KG1 (cell line): ENCODE measurements at places on chromosomes 2 and 18.

GRCh38 chr2:127511917-127512316, 14.4 kb downstream of the IWS1 start:
- DNase-seq = no peak

GRCh38 chr18:7609617-7610016, 42.5 kb downstream of the PTPRM start:
- DNase-seq = no peak

DNA sequence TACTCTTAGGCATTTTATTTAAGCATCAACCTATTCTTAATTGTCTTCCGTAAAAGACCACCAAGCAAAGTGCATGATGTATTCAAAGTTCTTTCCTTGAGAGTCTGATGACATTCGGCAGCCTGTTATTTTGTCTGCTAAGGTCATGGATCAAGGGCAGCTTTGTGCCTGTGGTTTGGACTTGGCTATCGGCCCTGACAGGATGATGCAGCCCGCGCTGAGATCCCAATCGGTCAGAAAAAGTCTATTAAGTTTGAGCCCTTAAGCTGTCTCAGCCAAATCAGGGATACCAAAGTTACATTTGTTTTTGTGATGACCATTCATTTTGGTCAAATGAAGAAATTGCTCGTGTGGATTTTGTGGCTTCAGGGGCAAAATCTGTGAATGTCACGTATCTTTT, 718.9 kb upstream of the FANCL start:
- no peak for DNase-seq

- DNase-seq = peak; percentile 52
These were observed 66.6 kb downstream of the SPTBN1 start for GRCh38 chr2:54522624-54523281.

DNA sequence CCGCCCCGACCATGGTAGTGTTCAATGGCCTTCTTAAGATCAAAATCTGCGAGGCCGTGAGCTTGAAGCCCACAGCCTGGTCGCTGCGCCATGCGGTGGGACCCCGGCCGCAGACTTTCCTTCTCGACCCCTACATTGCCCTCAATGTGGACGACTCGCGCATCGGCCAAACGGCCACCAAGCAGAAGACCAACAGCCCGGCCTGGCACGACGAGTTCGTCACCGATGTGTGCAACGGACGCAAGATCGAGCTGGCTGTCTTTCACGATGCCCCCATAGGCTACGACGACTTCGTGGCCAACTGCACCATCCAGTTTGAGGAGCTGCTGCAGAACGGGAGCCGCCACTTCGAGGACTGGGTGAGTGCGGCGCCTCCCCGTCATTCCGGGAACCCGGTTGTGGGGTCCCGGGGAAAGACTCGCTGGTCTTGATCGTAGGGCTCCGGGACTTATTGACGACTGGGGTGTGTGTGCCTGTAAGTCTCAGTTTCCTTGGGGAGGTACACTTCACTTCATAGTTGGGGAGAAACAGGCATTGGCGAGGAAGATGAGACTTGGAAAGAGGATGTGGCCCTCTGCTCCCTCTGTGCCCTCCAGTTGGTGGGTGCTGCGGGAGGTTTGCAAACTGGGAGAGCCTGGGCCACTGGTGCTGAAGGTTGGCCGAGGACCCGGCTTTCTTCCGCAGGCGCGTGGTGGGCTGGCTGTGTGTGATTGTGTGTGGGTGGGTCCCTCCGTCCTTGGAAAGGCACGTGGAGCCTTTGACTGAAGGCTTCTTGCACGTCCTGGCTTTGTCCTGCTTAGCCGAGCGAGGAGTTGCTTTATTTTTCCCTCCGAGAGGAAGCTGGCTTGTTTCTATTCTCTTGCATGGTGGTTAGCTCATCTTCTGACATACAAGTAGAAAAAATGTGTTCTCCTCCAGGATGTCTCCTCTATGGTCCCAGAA, 886 bp downstream of the PRKCE start:
- no peak for DNase-seq

GRCh38 chr2:9627310-9627709, 3.5 kb downstream of the YWHAQ start:
- no peak for DNase-seq

DNA sequence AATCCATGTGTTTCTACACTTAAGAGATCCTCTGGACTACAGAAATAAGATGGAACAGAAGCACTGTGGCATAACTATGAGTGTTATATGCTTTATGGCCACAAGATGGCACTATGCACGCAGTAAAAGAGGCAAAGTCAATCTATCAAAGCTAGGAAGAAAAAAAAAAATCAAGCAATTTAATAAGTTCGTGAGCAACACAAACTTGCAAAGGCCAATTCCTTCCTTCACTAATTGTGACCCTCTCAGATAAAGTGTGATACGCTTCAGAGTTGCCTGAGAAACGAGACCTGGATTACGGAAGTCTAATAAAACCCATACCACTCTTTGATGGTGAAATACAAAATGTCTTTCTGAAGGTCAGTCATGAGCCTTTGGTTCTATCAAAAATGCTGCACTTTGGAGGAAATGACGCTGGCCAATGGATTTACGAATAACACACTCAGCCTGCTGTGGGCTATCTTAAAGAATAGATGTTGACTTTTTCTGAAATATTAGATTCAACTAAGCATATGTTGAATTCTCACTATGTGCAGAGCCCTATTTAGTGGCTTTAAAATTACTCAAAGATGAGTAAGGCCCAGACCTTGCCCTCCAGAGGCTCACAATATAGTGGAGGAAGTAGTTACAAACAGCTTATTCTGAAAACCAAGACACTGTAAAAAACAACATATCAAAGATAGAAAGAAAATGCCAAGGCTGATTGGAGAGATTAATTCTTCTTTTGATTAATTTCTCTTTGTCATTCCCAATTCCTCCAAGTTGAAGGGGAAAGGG, 35.5 kb upstream of the TTR start:
- peak; percentile 58 for DNase-seq

DNA sequence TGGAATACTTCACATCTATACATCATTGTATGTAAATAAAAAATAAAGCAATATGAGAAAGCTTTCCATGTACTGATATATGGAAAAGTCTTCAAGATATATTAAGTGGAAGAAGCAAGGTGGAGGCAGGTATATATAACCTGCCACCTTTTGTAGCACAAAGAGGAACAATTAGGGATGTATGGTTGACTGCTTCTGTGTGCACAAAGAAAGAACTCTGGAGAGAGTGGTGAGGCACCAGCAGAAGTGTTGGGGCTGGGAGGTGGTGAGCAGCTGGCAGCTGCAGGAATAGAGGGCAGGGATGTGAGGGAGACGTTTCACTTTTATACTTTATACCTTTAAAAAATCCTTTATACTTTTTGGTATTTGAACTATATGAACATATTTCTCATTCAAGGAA, 26.1 kb downstream of the KIF5C start:
- DNase-seq = no peak

DNA sequence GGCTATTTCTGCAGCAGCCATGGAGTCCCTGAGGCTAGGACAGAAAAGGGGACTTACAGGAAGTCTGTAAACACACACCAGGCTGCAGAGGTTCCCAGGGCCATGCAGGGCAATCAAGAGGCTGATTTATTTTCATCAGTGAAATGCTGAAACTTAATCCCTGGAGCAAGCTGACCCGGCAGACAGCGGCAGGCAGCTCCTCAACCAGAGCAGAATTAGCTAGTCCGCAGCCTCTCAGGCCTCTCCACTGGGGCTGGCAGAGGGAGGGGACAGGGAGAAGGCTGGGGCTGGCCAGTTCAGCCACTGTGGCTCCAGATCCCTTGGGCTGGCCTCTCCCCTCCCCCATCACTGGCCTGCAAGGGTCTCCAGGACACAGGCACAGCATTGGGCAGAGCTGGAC, 136.3 kb downstream of the TNS1 start:
- DNase-seq = no peak

DNA sequence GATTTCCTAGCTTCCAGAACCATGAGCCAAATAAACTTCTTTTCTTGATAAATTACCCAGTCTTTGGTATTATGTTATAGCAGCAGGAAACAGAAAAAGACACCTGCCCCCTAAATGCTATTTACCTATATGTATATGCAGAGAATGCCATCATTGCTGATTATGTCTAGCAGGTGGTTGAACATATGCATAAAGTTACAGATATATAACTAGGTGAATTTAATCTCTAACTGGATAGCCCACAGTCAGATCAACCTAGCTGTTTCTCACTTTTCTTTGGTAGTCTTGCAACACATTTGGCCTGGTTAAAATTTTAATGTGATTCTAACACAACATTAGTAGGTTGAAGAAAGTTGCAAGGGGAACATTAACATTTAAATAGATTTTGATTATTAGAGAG, 7.1 kb upstream of the CERS6 start:
- no peak for DNase-seq

- no peak for DNase-seq
These were observed 94.1 kb downstream of the PRPF40A start for GRCh38 chr2:152623076-152623740.

DNA sequence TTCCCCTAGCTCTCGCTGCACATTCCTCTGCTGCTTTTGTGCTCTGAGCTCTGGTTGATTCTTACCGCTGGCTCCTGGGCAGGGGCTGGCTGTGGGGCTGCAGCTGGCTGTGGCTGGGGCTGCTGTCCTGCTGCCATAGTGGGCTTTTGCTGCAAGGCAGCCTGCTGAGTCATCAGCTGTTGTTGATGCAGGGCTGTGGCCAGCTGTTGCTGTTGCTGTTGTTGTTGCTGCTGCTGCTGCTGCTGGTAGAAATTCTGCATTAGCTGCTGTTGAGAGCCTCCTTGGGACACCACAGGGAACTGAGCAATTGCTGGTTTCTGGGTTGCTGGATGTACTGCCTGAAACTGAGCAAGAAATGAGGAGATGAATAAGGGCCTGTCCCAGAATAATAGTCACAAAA, 77.2 kb upstream of the NFU1 start:
- no peak for DNase-seq

DNA sequence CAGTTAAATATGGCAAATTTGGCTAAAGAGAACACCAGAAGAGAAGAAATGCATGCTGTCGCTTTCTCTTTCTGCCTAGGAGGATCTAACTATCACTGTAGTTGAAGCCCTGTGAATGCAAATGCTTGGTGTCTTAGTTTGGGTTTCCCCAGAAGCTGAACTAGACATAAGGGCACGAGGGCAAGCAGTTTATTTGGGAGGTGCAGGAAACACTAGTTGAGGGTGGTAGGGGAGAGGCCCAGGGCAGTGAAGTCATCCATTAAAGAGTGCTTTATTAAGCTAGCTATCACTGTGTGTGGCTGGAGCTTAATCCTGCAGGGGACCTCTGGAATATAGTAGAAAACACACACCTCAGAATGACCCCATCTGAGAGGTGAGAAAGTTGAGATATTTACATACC, 639.8 kb upstream of the ZEB2 start:
- no peak for DNase-seq

DNA sequence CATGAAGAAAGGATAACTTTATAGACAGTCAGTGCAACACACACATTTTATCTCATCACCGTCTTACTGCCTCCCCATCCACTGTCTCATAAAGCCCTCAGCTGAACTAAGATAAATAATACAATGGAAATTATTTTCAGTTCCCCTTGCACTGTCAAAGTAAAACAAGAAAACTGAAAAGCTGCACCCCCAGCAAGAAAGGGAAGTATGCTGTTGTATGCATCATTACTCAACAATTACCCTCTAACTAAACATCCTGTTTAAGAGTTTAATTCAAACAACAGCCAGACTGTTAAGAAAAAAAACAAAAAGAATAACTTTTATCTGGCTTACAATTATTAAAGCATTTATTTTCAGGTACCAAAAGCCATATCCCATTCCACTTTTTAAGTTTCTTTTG, 25.0 kb downstream of the MPPE1 start:
- DNase-seq = no peak

GRCh38 chr2:163255086-163255485, 416.5 kb upstream of the KCNH7 start:
- no peak for DNase-seq

DNA sequence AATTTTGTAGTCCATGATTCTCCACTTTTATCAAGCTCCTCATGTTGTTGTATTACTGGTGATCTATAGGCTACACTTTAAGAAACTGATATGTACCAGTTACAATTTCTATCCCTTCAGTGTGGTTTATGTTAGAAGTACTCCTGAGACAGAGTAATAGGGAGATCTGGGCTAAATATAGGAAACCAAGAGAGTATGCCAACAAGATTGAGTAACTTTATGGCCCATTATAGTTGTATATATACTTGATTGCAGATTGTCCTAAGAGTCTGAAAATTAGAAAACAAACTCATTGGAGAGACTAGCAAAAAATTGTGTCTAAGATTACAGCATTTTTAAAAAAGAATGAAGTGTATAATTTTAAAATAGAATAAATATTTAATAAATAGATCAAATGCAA, 605.6 kb downstream of the XIRP2 start:
- DNase-seq = no peak

DNA sequence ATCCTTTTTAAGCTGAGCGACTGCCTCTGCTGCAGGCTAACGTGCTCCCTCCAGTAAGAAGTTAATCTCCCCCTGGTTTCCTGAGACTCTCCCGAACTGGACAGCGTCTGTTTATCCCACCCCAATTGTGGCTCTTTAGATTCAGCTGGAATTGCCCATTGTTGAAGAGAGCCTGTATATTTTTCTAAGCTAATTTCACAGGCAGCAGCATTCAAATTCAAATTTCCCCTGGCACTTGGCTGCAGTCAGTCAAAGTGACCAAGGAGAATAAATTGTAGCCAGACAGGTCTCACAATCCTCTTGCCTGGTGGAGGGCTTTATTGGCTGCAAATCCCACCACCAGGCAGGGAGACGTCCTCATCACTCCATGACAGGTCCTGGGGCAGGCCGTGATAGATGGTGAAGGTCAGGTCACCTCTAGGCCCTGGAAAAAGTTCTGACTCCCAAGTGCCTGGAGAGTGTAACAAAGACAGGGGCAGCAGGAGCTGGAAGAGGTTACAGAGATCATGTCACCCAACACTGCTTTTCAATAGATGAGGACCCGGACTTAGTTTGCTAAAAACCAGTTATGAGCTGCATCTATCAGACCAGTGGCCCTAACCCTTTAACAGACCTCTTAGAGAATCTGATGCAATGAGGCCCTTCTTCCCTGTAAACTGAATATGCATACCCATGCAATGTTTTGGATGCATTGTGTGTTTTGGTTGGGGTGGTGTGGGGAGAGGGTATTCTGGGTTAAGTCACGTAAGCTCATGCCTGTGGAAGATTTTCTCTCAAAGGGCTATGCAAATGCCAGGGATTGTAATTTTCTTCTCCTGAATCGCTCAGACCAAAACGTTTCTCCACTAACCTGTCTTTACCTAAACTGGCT, 32.3 kb upstream of the C18orf32 start:
- DNase-seq = no peak

DNA sequence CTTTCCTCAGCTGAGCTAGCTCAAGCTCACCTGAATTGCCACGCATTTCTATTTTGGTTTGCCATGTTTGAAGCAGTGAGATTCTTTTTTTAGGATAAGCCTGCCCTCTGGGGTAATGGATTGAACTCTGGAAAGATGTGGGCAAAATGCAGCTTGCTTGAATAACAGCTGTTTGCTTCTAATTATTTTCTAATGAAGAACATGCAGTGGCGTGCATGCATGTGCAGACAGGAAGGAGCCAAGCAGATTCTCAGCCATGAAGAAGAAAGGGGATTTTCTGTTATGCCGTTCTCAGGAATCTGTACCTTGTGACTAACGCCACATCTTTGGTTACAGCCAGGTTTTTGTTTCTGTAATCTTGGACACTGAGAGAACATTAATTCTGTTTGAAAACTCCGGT, 171.2 kb downstream of the ANTXR1 start:
- no peak for DNase-seq
